Gastroesophageal sphincter (tissue), 4 donors: ENCODE measurements at places on chromosomes 5 and 9. TPM values are rescaled to one million over a fixed set of nuclear protein-coding genes. Genes with fewer than 3 reads are reported as not detected.

Gene TMEM174
- not detected for total RNA-seq

- no peak for ATAC-seq
Measured at GRCh38 chr5:115559524-115559923, 14.9 kb upstream of the FEM1C start.

DNA sequence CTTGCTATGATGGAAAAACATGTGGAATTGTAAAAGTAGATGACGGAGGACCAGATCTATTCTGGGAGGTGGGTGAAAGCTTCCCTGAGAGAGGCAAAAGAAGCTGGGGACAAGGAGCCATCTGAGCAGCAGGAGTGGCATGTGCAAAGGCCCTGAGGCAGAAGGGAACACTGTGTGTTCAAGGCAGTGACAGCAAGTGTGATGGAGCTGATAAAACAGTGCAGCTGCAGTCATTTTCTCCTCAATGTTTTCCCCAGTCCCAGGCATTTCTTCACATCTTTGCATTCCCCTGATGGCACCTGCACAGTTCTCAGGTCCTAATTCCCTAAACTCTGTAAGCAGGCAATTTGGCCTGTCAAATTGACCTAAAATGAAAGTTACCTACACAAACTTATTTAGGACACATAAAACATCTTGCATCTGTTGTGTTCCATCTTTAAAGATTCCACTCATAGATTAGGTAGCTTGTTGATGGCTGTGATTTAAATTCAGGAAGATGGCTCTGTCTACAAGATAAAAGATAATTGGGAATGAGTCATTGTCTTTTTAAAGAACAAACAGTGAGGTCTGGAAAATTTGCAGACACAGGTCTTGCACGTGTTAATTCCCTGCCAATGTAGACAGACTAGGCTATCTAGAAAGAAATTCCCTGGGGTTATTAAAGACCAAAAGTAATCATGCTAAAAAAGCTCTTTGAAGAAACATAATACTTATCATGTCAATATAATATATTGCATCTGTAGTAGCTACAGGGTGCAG, 289.6 kb upstream of the SGCD start:
- no peak for ATAC-seq

DNA sequence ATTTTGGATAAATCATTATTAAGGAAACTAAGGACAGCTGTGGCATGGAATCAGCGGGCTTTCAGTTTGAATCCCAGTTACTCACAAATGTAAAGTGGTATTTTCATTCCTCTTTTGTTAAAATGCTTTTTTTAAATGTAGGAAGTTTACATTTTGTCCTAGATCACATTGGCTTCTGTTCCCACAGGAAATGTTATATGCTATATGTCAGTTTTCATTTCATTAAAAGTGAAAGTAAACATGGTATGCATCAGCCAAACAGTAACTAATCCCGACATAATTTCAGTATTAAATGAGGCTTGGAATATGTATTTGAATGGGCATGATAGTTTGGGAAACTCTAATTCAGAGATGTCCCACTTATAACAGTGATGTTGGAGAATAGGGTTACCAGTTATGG, 18.6 kb upstream of the SMIM15 start:
- ATAC-seq = no peak

- no peak for ATAC-seq
Measured at GRCh38 chr5:127333483-127333882, 42.9 kb downstream of the MEGF10 start.

Gene GFPT2
- total RNA-seq = 28.7 TPM

Gene SOWAHA
- not detected for total RNA-seq

DNA sequence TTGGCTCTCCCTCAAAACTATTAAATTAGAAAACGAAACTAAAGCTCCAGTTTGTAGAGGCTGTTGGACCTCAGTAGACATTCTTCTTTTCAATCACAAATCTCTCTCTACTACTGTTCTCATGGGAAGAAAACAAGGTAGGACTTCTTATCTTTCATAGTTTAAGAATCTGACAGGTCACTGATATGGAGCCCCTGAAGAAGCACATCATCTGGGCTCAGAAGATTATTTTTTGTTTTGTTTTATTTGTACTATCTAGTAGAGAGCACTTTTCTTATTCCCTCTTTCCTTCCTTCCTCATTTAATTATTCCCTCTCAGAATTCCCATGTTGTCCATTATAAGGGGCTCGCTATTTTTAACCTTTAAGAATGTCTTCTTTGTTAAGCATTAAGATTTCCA, 26.3 kb downstream of the STARD4 start:
- no peak for ATAC-seq

Gene PCDHB5
- 3.2 TPM for total RNA-seq

DNA sequence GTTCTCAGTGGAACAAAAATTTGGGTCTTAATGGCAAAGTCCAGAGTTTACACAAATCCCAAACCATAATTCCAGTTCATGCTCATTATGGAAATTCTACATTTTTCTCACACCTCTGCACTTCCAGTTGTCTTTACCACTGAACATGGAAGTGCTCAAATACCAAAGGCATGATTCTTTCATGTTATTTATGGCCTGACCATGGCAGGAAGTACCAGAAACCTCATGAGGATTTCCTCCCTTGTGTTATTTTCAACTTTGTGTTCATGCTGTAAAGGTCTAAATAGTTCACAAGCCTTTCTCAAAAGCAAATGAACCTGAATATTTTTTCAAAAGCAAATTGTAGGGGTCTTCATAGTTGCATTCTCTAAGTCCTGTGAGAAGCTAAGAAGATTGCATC, 82.0 kb upstream of the ITGA1 start:
- ATAC-seq = no peak

Gene ANKRD55
- total RNA-seq = not detected

Gene ZNF483
- total RNA-seq = 27.1 TPM

DNA sequence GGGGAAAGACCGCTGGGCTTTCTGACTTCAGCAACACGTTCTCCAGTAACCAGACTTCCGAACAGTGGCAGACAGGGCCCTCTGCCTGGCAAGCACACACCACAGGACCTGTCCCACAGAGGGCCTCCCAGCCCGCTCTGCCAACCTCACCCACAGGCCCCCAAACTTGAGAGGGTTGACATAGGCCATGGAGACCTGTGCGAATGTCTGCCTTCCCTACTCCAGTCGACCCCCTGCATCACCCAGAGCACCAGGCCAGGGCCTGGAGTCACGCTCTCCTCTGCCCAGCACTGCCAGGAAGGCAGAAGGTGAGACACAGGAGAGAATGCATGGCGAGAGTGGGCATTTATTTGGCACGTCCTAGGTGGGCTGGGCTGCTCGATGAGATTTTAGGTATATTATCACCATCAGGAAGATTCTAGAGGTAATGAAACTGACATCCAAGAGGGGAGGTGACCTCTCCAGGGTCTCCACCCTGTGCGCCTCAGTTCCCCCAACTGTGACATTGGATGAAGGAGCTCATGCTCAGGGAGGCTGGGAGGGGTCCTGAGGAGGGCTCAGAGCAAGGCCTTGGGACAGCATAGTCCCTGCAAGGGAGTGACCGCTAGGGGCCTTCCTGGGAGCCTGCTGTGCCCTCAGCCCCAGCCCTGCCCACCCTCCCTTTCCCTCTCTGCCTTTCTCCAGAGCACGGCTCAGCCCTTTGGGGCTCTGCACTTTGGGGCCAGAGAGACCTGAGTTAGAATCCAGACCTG, 54.9 kb downstream of the DUSP1 start:
- ATAC-seq = no peak

DNA sequence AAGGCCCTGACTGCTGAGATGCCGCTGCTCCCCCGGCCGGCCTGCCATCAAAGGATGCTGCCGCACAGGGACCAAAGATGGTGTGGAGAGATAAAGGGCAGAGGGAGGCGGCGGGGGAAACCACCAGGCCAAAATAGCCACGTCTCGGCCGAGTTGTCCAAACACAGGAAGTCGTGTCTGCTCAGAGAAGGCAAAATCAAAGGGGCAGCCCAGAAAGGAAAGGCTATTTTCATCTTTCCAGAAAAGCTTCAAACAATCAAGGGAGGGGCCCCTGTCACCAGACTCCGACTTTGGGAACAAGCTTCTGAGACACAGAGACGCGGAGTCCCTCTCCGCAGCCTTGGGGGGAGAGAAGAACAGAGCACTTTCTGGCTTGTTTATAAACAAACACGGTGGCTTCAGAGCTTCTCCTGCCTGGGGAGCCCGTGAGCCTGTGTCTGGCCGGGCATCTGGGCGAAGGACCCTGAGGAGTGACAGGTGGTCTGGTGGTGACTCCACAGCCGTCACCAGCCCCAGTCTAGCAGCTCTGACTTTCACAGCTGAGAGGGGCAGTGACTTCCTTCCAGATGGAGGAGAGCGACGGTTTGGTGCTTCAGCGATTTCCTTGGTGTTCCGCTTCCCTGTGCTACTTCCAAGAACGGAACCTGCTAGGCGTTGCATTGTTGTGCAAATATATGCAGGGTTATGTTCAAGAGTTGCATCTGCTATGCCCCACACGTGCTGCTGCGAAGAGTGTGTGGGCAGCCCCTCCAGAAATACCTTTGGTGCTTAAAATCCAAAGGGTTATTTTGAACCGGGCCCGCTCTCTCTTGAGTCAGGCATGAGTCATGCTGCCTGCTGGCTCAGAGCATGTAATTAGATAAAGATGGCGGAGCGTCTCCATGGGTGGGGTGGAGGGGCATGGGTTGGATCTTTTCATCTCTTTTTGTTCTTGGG, 24.0 kb downstream of the ADAMTSL2 start:
- no peak for ATAC-seq

DNA sequence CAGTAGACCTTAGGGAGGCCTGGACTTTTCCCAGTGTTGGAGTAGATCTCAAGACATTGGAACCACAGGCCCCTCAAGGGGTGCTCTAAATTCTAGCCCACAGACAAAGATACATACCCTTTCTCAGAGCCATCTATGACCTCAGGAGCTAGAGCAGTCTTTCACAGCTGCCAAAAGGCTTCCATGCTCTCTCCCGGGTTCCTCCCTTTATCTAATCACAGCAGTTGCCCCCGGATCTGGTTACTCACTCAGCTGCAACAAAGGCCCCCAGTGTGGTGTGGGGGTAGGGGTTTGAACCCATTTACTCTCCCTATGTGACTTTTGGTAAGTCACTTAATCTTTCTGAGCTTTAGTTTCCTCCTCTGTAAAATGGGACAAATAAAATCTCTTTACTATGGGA, 27.0 kb downstream of the POU4F3 start:
- ATAC-seq = no peak

GRCh38 chr9:136860529-136860928, 5.6 kb downstream of the EDF1 start:
- ATAC-seq = no peak

DNA sequence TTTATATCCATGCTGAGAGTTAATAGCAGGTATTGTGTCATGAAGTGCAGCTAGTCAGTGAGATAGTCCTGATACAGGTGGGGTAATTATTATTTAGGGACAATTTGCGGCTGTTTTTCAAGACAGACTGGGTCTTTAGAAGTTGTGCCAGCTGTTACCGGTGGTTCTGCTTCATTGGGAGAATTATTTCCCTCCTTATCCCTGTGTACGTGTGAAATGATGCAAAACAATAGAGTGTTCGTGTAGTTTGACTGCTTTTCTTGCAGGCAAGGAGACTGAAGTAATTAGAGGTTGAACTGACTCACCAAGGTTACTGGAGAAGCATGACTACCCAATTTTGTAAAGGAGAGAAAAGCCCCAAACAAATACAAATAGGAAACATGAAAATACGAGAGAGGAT, 101.7 kb downstream of the ARRDC3 start:
- no peak for ATAC-seq

Gene TRIM7
- 11.0 TPM for total RNA-seq

Gene FST
- 0.93 TPM for total RNA-seq

Gene ANKRD18B
- not detected for total RNA-seq

Gene DRD1
- not detected for total RNA-seq

GRCh38 chr5:69432412-69433206, 17.7 kb downstream of the MARVELD2 start:
- ATAC-seq = no peak

Gene CXCL14
- 23.2 TPM for total RNA-seq

GRCh38 chr9:27090711-27091110, 18.3 kb upstream of the TEK start:
- no peak for ATAC-seq

GRCh38 chr5:15003511-15003920, 131.9 kb upstream of the ANKH start:
- ATAC-seq = peak; percentile 82

- ATAC-seq = no peak
Measured at GRCh38 chr5:82327941-82328340, 49.8 kb upstream of the RPS23 start.

GRCh38 chr5:76083555-76084495, 642 bp downstream of the SV2C start:
- ATAC-seq = no peak

GRCh38 chr9:137589441-137590122, 730 bp downstream of the ZMYND19 start:
- peak; percentile 16 for ATAC-seq

- ATAC-seq = no peak
Measured at GRCh38 chr5:90279091-90279490, 130.5 kb downstream of the CETN3 start.

DNA sequence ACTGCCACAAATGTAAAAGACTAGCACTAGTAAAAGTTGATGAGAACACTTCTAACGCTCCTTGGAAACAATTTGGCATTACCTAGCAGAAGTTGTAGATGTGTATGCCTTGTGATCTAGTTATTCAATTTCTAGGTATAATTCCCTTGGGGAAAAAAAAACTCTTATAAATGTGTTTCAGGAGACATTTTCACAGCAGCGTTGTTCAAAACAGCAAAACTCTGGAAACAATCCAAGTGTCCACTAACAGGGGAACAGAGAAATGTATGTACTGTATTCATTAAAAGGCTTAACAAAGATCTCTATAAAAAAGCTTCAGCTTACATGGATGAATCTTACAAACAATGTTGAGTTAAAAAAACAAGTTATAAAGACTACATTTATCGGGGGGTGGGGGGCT, 30.4 kb downstream of the NR3C1 start:
- no peak for ATAC-seq

Gene KIF4B
- under 0.01 TPM for total RNA-seq

- no peak for ATAC-seq
Measured at GRCh38 chr5:141101059-141101458, 786 bp downstream of the PCDHB3 start.

- ATAC-seq = no peak
Measured at GRCh38 chr9:16206518-16206917, 653.7 kb downstream of the CCDC171 start.

- ATAC-seq = no peak
Measured at GRCh38 chr9:35195683-35196082, 33.9 kb downstream of the UNC13B start.
